Iris pigment epithelial cell (primary cell): ENCODE measurements at places on chromosomes 16 and 17.

GRCh38 chr17:39621523-39622379, 5.0 kb upstream of the PPP1R1B start:
- peak; percentile 62 for DNase-seq

DNA sequence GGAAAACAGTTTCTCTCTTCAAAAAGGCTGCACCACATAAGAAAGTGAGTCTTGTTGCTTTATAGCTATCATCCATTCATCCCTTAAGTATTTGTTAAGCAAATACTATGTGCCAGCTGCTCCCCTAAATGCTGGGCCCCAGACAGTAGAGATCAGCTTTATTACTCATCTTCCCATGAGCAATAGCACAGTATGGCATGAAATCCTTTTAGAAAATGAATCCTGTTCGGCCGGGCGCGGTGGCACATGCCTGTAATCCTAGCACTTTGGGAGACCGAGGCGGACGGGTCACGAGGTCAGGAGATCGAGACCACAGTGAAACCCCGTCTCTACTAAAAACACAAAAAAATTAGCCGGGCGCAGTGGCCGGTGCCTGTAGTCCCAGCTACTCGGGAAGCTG, 99.5 kb downstream of the MYO1D start:
- peak; percentile 34 for DNase-seq

- no peak for DNase-seq
Observed at GRCh38 chr16:9521749-9522370, 430.4 kb downstream of the HAPSTR1 start.

GRCh38 chr17:6505425-6506142, 50.8 kb downstream of the PITPNM3 start:
- peak; percentile 14 for DNase-seq

GRCh38 chr17:75325827-75326225, 36.6 kb upstream of the SLC25A19 start:
- DNase-seq = peak; percentile 40

DNA sequence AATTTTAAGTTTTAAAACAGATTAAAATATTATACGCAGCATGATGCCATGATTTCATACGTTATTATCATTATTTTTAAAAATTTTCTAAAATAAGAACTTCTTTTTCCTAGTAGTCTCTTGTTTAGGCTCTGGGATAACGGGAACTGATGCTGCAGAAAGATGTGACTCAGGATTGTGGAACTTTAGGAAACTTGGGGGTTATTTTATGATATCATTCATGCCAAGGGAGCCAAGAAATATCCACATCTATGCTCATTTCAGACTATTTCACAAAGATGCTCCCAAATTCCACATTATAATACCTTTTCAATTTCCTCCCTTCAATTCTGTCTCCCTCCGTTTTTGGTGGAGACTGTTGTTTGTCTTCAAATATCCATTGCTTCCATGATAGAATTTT, 236.4 kb downstream of the HS3ST3A1 start:
- peak; percentile 20 for DNase-seq

- DNase-seq = no peak
Observed at GRCh38 chr16:87076331-87076949, 240.8 kb downstream of the C16orf95 start.

DNA sequence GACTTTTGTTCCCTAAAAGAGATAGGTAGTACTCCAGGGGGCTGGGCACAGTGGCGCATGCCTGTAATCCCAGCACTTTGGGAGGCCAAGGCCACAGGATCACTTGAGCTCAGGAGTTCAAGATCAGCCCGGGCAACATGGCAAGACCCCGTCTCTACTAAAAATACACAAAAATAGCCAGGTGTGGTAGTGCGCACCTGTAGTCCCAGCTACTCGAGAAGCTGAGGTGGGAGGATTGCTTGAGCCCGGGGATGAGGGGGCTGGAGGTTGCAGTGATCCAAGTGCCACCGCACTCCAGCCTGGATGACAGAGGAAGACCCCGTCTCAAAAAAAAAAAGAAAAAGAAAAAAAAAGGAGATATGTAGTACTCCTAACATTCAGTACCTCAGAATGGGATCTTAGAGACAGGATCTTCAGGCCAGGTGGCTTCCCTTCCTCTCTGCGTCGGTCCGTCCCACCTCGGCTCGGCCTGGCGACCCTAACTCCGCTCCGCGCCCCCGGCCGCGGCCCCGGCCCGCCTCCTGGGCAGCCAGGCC, 89.6 kb downstream of the CDC27 start:
- no peak for DNase-seq

DNA sequence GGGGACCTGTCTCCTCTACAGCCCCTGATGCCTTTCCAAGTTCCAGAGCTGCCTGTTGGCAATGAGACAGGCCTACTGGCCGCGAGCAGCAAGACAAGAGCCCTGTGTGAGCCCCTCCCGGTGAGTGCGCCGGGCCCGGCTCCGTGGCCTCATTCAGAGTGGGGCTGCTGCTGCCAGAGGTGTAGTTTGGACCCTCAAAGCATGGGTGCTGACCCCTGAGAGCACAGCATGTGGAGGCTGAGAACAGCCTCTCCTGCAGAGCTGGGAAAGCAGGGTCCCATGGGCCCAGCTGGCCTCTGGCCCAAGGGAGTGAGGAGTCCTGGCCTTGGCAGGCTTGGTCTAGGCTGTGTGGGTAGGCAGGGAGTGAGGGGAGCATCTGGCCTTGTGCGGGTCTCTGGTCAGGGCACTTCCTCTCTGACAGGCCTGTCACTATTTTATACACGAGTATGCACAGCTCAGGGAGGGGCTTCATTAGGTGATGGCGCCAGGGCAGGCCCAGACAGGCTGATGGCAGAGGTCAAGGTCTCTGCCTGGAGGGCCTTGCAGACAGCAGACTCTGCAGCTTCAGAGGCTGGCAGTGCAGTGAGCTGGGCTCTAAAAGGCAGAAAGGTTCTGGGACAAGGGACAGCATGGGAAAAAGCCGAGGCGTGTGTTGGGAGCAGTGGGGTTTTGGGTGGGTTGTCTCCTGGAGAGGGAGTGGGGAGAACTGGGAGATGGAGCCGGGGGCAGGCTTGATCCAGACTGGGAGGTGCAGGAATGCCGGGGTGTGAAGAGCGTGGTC, 43.4 kb downstream of the ADCY7 start:
- DNase-seq = no peak

DNA sequence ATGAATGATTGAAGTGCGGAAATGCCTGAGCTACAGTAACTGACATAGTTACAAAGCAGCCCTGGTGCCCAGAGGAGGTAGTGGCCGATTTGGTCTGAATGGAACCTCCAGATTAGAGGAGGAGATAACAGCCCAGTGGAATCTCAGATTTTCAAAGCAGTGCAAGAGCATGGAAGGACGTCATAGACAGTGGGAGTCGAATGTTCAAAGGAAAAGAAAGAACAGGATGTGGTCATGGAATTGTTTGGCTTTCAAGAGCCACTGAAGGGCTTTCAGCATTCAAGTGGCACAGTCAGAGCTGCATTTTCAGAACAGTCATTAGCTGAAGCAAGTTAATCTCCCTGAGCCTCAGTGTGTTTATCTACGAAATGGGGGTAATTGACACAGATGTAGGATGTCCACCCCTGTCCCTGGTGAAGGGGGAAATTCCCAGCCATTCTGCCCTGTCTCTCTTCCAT, 104.6 kb upstream of the CACNG3 start:
- no peak for DNase-seq

- DNase-seq = no peak
Observed at GRCh38 chr16:593406-593805, 3.5 kb downstream of the RAB40C start.

DNA sequence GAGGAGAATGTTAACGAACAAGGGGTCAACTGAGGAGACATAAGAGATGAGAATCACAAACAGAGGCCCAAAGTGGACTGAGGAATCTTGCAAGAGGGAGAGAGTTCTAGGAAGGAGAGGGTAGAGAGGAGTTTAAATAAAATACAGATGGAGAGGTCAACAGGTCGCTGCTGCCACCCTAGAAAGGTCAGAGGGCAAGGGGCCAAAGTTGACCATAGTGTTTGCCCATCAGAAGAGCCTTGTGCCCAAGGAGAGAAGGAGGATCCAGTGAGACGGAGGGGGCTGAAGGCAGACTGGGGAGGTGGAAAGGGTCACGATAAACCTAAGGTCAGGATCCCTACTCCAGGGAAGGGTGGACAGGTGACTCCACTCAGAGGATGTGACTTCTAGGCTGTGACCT, 6.9 kb upstream of the ITGA3 start:
- no peak for DNase-seq

DNA sequence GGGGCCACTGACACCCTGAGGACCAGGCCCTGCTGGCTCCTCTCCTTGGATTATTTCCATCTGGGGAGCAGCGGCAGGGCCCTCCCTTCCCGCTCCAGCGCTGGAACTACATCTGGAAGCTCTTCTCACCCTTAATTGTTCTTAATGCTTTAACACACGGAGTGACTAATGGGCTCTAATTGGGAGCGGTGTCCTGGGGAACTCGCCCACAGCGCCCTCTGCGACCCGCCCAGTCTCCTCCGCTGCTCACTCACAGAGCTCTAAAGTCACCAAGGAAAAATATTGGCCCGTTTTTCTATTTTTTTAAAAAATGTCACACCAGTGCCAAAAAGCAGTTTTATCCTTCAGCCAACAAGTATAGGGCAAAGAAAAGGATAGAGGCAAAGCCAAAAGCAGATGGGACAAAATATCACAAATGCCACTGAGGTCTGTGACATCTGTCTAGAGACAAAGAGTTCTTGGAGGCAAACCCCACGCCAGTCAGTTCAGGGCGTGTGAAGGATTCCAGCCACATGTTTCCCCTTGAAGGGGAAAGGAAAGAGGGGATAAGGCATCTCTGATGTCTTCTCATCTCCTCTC, 134.7 kb downstream of the RBFOX3 start:
- DNase-seq = no peak

GRCh38 chr16:84700446-84701300, 873 bp downstream of the USP10 start:
- peak; percentile 57 for DNase-seq

DNA sequence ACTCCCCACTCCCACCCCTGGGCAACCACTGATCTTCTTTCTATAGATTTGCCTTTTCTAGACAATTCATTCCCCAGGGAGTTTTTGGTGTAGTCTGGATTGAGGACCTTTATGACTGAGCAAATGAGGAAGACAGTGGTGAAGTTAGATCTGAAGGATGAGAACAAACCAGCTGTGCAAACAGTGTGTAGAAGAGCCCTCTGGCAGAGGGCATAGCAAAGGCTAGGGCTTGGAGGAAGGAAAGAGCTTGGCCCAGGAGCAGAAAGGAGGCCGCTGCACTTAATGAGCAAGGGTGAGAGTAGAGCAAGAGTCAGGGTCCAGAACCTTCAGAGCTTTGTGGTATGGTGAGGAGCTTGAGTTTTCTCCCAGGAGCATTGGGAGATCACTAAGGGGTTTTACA, 352.7 kb downstream of the CA10 start:
- no peak for DNase-seq

GRCh38 chr16:89574681-89575246, 794 bp upstream of the CPNE7 start:
- peak; percentile 74 for DNase-seq

GRCh38 chr16:87056551-87056950, 260.6 kb downstream of the C16orf95 start:
- DNase-seq = no peak

DNA sequence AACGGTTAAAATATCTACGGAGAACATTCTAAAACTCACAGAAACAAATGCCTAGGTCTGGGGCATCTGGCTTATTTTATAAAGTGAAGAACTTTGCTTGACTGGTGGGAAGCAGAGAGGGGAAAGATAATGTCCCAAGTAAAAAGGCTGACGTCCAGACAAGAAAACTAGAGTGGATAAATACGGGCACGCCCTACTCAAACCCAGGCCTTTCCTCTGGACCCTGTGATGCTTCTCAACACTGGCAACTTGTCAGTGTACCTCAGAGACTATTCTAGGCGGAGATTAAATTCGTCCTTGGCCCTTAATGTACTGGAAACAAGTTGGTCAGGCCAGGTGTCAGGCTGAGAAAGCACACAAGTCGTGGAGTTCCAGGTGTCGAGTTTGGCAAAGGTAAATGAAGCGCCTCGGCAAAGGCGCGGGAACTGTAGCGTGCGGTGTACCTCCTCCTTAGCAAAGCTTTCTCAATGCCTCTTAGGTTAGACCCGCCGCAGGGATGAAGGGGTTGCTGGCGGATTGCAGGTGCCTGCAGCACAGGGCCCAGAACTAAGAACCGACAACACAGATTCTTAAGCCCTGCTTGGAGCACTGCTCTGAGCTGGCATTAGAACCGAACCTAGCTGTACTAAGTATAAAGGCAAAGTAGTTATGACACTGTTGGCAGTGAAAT, 668 bp upstream of the UNK start:
- no peak for DNase-seq

GRCh38 chr16:20740007-20740883, 1.4 kb downstream of the THUMPD1 start:
- DNase-seq = peak; percentile 7

DNA sequence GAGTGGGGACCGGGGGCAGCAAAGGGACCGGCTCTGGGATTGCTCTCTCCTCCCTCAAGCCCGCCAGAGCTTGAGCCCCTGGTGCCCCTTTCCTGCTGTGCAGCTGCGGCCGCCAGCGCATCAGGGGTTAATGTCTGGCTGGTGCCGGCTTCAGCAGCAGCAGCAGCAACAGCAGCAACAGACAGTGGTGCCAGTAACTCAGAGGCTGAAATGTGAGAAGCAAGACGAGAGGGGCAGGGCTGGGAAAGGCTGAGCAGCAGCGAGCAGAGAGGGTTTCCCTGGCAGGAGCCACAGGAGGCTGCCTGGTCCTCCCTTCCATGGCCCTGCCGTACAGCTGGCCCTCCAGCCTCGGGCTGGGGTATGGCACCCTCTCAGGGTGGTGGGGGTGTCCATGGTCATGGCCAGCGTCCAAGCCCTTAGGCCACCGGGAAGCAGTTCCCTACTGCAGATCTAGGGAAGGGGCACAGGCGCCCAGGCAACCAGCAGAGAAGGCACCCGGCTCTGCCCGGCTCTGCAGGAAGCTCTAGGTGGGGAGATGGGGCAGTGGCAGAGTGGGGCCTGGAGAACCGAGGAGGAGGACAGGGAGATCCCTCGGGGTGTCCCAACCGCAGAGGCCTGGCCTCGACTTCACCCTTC, 21.1 kb upstream of the TFAP4 start:
- DNase-seq = peak; percentile 87

DNA sequence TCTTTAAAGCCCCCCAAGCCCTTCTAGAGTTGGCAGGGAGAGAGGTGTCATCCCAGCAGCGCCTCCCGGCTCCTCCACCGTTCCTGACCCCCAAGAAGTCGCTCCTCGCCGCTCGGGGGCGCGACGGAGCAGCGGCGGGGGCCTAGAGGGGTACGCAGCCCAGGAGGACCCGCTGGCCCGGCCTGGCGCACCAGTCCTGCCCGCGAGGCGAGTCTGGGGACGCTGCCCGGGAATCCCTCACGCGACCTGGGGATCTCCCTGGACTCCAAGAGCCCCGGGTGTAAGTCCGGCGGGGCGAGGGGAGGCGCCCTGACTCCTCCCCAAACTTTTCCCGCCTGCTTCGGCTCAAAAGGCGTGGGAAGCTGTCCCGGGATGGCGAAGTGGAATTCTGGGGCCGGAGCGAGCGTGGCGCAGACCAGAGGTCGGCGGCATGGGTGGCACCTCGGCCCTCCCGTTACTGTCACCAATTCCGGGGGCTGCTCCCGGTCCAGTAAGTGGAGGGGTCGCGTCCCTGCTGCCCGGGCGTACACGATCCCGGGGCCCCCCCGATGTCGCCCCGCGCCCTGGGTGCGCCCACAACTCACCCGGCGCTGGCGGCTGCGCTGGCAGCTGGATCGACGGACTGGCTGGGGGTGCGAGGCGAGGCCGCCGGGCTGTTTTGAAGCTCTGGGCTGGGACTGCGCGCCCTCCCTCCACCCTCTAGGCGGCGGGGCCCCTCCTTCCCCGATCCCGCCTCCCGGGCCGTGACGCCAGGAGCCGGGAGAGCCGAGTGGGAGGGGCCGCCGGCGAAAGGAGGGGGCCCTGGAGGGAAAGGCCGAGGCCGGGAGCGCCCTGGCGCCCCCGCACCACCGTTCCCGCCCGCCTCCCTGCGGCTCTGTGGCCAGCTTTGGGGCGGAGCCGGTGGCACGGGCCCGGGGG, at the start of gene EMP2:
TSS of gene EMP2 (minus strand) at position 634 of the 918 bp plus-strand sequence. CDS start 32,981 bp downstream, outside the sequence.
- DNase-seq = peak; percentile 50

GRCh38 chr16:4511441-4512082, 27.0 kb downstream of the CDIP1 start:
- peak; percentile 42 for DNase-seq
